Endothelial cell of umbilical vein (primary cell): ENCODE measurements at places on chromosomes 3 and 15.

- DNase-seq, result peak; percentile 81
Measured at GRCh38 chr15:92845126-92845508, 55.0 kb upstream of the CHD2 start.

GRCh38 chr15:90618330-90619125, 88.8 kb downstream of the CRTC3 start:
- DNase-seq, result no peak

- peak; percentile 46 for DNase-seq
Measured at GRCh38 chr3:102979682-102980354, 545.0 kb downstream of the ZPLD1 start.

- peak; percentile 85 for DNase-seq
Measured at GRCh38 chr3:141561426-141562034, 74.7 kb downstream of the RASA2 start.

DNA sequence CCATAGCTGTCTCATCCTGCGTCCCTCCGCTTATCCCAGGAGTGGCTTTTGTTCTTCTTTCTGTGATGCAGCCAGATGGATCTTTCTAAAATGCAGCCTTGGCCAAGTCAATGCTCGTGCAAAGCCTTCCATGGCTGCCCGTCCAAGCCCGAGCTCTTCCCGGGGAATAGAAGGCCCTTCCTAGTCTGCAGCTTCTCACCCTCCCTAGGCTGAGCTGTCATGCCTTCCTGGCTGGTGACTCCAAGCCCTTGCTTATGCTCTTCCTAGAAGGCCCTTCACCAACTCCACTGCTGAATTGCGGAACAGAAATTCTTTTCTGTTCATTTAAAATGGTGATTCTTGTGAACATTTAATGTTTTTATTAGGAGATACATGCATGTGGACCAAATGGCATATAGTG, 95.9 kb downstream of the SMAD6 start:
- no peak for DNase-seq

DNA sequence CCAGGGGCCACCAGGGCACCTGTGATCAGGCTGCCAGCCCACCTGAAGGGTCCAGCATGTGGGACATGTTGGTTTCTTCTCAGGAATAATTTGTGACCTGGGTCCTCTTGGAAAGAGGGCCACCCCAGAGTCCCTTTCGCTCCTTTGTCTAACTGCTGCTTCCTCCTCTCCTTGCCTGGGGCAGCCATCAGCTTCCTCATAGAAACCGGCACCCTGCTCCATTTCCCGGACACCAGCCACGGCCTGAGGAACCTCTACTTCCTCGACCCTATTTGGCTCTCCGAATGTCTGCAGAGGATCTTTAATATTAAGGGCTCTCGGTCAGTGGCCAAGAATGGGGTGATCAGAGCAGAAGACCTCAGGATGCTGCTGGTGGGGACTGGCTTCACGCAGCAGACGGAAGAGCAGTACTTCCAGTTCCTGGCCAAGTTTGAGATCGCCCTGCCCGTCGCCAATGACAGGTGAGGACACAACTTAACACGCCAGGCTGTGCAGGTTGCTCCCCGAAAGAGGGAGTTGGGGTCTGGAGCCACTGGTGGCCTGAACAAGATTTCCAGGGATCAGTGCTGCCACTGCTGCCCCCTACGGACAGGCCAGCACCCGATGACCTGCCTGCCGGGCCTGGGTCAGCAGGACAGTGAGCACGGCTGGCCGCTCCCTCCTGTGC, 109.7 kb downstream of the LRRK1 start:
- DNase-seq, result no peak

DNA sequence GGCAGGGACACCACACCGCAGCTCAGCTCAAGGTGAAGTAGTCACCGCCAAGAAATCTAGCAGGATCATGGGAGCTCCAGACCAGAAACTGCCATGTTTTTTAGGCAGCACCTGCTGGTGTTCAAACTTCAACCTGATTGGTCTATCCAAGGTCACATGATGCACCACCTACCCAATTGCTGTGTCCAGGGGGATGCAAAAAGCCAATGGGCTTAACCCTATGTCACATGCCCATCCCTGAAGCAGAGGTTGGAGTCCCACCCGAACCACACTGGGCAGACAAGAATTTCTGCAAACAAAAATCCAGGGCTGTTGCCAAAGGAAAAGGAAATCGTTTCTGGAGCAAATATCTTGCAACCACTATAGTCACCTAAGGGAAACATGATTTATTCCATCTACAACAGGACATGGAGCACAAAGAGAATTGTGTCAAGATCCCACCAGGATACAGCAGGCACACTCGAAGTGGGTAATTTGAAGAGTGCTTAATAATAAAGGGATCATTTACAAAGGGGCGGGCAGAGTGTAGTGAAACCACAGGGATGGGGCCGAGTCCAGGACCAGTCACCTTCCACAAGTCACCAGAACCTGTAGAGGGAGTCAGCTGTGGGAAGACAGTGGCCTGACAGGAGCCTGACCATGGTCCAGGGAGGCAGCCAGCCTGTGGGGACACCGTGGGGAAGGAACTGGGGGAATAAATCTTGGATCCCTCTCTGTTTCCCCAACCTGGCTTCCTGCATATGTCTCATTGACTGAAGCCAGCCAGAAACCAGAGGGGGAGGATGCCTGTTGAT, 34.2 kb upstream of the TSEN2 start:
- DNase-seq, result no peak

GRCh38 chr3:36210840-36211651, 169.3 kb upstream of the STAC start:
- DNase-seq, result no peak

- no peak for DNase-seq
Measured at GRCh38 chr15:59647085-59647484, 10.2 kb downstream of the GTF2A2 start.

DNA sequence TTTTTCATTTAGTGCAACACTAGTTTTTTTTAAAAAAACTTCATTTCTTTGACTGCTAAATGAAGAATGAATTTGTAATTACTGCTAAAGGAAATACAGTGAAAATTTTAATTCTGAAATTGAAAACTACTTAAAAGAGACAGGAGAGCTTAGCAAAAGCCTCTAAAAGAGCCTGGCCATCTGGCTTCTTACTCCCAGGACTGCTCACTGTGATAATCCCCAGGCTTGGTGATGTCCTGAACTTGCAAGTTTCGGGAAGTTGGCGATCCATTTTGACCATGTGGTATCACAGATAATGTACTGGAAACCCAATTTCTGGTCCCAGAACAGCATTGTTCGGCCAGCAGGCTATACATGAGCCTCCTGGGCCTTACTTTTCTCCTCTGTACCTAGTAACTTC, 292.1 kb downstream of the FGF12 start:
- no peak for DNase-seq

DNA sequence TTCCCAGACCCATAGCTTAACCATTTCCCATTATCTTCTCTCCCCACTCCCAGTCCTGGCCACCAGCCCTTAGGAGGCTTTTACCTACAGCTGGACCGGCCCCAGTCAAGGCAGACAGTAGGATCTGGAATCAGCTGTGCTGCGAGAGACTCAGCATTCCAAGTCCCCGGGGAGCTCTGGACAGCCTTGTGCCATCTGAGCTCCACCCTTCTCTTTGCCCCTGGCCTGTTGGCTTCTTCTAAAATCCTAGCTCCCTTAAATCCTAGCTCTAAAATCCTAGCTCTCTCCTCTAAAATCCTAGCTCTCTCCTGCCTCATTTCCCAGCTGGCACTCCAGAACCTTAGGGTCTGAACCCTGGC, 21.3 kb downstream of the MEGF11 start:
- DNase-seq, result no peak

- peak; percentile 56 for DNase-seq
Measured at GRCh38 chr3:179450261-179450701, 989 bp downstream of the GNB4 start.

DNA sequence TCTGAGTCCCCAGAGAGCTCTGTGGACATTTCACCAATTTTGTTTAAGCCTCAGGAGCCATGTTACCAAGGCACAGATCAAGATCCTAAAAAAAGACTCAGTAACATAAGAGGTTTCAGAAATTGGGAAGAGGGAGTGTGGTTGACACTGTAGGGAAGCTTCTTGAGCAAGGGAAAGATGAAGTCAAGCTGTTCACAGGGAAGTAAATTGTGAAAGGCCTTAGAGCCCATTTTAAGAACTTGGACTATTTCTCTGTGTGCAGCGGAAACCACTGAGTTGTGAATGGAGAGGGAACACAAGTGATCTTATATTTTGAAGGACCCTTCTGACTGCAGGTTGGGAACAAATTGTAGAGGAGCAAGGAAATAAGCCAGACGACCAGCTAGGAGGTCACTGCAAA, 18.7 kb downstream of the BCL2A1 start:
- no peak for DNase-seq

- DNase-seq, result no peak
Measured at GRCh38 chr15:99967841-99968371, 234.7 kb upstream of the LYSMD4 start.

DNA sequence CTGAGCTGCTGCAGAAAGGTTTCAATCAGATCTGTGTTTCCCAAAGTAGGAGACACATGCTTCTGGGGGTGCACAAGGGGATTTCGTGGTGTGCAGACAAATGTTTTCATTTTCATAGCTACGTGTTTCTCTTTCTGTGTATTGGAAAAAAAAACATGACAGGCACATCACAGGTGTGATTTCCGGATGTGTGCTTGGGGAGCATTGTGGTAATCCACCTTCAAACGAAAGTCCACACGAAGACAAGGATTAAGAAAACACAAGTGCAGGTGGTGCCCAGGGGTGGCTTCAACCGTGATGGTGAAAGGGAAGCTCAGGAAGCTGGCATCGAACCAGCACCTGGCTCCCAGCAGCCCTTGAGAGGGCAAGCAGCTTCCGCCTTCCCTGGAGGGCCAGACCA, 164.6 kb upstream of the LINGO1 start:
- no peak for DNase-seq

DNA sequence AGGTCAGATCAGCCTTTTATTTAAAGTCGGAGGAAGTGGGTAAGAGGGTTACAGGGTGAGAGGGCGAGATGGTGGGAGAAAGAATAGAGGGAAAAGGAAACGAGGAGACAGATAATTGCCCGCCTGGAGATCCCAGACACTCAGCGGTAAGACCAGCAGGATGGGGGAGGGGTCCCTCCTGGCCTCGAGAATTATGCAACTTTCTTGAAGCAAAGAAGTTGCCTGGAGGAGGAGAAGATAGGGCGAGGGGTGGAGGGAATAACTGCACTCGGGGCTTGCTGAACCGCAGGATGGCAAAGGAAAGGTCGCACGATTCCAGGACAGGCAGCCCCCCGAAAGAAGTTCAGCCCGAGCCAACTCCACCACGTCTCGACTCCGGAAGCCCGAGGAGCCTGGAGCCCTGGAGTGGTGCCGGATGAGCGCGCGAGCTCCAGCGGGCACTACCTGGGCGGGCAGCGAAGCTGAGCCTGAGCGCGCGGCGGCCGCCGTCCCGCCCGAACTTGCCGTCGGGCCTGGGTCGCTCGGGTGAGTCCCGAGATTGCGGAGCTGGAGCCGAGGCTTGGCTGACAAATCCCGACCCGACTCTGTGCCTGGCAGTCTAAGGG, 402 bp downstream of the WWTR1 start:
- DNase-seq, result no peak

GRCh38 chr15:71775856-71776255, 34.5 kb upstream of the NR2E3 start:
- no peak for DNase-seq

DNA sequence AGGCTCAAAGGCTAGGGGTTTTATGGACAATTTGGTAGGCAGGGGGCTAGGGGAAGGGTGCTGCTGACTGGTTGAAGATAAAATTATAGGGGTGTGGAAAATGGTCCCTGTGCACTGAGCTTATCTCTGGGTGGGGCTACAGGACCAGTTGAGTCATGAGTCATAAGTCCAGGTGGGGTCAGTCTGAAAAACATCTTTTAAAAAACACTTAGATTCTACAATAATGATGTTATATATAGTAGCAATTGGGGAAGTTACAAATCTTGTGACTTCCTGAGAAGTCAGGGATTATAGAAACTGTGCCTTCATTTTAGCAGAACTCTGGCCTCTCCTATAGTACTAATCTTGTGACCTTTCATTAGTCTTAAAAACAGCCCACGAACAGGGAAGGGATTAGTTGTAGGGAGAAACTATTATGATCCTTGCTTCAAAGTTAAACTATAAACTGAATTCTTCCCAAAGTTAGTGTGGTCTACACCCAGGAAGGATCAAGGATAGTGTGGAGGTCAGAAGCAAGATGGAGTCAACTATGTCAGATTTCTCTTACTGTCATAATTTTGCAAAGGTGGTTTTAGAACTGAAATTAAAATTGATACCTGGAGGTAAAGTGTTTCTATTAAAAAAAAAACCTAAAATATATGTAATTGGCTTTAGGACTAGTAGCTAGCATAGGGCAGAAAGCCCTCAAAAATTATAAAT, 130.1 kb downstream of the P2RY1 start:
- DNase-seq, result peak; percentile 25

DNA sequence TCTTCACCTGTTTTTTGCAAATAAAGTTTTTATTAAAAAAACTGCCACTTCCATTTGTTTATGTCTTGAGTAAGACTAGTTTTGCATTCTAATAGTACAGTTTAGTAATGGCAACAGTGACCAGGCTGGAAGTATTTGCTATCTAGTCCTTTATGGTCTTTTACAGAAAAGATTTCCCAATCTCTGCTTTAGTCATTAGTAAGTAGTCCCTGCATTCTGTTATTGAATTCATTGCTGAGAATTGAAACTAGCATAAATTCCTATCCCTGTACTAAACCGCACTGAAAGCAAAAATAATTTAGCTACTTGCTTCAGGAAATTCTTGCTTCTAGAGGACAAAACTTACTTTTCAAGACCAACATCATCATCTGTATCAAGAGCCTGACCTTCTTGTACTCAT, 46.2 kb downstream of the CNTN6 start:
- no peak for DNase-seq

DNA sequence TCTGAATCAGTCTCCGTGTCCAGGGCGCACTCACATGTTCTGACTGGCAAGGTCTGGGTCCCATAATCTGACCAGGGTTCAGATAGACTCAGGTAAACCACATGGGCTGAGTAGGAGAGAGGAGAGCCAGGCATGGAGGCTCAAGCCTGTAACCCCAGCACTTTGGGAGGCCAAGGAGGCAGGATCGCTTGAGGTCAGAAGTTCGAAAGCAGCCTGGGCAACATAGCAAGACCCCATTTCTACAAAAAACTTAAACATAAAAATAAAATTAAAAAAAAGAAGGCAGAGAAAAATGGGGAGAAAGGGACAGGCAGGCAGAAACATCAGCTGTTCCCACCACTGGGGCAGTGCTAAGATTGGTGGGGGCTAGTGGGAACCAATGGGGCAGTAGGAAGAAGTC, 5.4 kb downstream of the TMEM43 start:
- no peak for DNase-seq

DNA sequence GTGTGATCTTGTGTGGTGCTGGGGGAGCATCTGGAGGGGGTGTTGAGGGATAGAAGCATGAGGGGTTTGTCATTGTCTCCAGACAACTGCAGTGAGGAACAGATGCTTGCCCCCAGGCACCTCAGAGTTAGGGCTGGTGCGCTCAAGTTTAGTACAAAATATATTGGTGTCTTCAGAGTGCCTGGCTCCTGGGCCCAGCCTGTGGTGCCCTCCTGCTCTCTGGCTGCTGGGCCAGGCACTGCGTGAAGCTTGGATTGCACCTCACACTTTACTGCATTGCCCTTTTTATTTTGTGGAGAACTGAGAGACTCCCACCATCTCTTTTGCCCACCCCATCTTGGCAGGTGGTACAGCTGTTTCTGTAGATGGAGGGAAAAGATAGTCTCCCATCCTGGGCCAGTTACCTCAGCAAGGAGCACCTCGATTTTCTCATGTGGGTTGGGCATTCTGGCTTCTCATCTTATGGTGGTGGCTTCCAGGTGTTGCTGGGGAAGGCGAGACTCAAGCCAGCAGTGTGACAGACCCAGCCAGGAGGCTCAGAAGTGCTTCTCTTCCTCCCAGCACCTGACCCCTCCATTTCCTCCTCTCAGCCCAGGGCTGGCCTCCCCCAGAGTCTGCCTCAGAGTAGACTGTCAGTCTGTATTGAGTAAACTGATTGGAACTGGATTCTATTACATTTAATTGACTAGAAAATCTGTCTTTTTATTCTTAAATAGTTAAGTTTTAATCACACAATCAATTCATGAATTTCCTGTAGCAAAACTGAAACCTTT, 140.5 kb downstream of the DNAJB8 start:
- no peak for DNase-seq
